Stimulated activated CD4-positive, alpha-beta T cell treated with anti-CD3 and anti-CD28 coated beads, Interleukin-1b, Interleukin-23, amount 100 ng/mL, for 1 hour (primary cell): ENCODE measurements at places on chromosomes 5 and 9.

GRCh38 chr9:131011274-131012022 is 2.5 kb downstream of the LAMC3 start:
- no peak for DNase-seq

DNA sequence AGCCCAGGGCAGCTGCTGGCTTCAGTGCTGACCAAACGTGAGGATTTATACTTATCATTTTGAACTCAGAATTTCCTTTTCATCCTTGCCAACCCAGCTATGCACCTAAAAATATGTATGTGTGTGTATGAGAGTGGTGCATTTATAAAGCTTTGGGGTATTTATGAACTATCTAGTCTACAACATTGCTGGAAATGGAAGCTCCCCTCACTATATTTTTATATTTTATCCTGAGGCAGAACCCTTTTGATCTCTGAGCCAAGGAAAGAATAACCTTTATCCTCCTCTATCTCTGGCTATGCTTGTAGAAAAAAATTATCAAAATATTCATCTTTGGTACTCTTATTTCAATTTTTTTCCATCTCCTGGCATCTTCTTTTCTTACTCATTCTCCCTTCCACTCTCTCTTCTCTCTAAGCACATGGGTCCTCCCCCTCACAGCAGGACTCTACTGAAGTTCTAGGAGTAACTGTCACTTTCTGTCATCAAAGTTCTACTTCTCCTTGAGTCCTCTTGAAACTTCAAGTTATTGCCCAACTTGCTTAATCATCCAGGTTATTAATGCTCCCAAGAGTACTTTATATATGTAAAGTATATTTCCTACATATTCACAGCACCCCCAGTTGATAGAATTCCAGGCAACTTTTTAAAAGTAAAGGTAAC is 190.9 kb downstream of the HINT1 start:
- DNase-seq, result no peak

DNA sequence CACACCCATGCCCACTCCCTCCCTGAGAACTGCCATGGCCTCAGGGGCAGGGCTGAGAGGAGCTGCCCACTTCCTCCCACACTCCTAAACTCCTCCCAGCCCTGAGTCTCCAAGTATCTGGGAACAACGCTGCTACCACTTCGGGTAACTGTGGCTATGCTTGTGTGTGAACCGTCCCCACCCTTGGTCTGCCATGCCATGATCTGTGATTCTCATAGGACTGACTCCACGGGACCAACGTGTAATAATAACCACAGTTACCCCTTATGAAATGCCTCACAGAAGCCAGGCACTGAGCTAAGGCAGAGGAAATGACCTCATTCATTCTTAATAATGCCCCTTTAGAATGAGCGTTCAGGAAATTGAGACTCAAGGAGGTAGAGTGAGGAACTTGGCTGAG is 103.9 kb upstream of the SMIM23 start:
- DNase-seq, result no peak

GRCh38 chr5:158838781-158839180 is 260.9 kb downstream of the EBF1 start:
- DNase-seq, result no peak

GRCh38 chr9:107299437-107299836 is 16.4 kb downstream of the RAD23B start:
- DNase-seq, result no peak
